ENCODE measurements at places on chromosomes 1 and 21.

- no peak for DNase-seq
These were observed 6.1 kb upstream of the SELE start for GRCh38 chr1:169739980-169740379.

DNA sequence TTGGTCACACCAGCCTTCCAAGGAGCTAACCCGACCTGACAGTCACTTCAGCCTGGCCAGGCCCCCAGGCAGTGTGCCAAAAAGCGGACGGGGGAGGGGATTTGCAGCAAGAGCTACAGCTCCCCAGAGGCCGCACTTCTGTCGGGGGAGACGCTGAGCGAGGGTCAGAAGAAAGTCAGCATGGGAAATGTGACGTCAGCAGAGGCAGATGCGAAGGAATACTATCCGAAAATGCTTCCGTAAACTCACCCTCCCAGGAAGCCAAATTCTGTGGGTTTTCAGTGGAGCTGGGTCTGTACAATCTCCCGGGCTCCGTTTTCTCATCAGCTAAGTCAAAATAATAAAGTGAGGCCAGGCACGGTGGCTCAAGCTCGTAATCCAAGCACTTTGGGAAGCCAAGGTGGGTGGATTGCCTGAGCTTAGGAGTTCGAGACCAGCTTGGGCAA is 28.5 kb upstream of the ECE1 start:
- no peak for DNase-seq

DNA sequence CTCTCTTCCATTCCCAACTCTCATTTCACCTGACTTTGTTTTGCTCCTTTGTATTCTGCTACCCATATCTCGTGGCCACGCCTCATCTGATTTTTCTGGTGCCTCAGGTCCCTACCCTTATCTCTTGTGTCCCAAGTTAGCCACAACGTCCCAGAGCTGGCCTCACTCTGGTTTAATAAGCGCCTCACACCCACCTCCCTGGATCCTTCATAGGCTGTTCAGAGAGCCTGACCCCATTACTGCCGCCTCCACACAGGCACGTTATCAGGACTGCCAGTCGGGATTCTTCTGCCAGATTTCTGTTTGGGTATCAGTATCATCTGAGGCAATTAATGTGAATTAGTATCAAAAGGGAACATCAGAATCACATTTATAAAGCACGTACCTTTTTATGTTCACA is 34.7 kb upstream of the TMEM125 start:
- no peak for DNase-seq

- peak; percentile 75 for DNase-seq
These were observed 54.9 kb upstream of the DNAJC6 start for GRCh38 chr1:65254320-65255034.

DNA sequence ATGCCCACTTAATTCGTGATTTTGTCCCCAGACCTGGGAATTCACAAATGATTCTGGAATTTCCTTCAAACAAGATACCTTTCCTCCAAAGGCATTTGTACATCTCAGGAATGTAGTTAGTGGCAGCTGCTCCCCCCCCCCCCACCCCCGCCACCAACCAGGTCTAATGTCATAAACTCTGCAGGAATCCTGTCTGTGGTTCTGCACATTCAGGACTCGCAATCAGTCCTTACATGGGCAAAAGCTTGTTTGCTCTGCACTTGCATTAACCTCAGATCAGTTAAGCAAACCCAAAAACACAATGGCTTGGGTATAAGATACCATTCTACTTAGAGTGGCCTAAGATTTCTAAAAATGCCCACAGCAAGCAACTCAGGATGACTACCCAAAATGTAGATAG is 143.8 kb downstream of the TGFB2 start:
- DNase-seq, result no peak

DNA sequence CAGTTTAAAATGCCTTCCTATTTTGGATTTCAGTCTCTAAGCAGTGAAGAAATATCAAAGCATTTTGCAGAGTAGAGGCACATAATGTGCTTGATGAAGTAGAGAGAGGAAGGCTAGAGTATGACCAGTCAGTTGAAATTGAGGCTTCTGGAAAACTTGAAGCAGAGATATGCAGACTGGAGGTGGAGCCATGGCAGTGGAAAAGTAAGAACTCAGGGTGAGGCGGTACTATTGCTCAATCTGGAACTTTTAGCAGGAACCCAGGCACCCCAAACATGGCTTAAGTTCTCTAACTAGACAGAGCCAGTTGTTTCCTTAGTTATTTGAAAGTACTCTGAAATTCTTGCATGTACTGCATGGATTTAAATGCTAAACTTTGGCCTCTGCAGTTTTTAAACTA is 288.6 kb downstream of the HHAT start:
- DNase-seq, result no peak

GRCh38 chr1:230366504-230366915 is 59.6 kb downstream of the PGBD5 start:
- DNase-seq, result no peak

DNA sequence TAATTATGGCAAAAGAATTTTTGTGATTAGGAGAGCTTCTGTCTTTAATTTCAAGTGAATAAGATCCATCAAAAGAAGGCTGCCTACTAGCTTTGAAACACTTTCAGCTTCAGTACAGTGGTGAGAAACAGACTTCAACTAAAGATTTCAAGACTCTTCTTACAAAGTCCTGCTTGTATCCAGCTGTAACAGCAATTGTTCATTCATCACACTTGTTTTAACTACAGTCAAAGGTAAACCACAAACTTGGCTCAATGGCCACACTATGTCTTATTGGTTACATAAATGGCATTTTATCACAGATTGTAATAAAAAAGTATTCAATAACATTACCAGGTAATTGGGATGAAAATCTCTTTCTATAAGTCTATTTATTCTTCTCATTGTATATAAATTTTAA is 59.2 kb downstream of the WARS2 start:
- DNase-seq, result no peak

DNA sequence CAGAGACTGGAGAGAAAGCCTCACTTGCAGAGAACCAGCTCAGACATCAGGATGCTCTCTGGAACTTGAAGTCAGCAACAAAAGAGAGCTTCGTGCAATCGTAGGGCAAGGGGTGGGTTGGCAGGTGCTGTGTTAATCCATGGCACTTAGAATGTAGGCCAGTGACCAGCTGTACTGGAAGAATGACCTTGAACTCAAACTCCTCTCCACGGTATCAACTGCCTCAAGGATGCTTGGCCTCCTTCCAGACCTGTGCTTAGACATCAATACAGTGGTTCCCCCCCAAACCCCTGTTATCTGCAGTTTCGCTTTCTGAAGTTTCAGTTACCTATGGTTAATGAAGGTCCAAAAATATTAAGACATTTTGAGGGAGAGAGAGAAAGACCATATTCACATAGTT is 6.5 kb downstream of the KANK4 start:
- DNase-seq, result no peak

GRCh38 chr21:28587748-28588147 is 404.9 kb downstream of the LTN1 start:
- no peak for DNase-seq

GRCh38 chr1:43453442-43454269 is at the start of gene HYI:
Gene HYI (minus strand): TSS chr1:43453931. CDS start chr1:43453793, 138 bp downstream.
- peak; percentile 38 for DNase-seq

DNA sequence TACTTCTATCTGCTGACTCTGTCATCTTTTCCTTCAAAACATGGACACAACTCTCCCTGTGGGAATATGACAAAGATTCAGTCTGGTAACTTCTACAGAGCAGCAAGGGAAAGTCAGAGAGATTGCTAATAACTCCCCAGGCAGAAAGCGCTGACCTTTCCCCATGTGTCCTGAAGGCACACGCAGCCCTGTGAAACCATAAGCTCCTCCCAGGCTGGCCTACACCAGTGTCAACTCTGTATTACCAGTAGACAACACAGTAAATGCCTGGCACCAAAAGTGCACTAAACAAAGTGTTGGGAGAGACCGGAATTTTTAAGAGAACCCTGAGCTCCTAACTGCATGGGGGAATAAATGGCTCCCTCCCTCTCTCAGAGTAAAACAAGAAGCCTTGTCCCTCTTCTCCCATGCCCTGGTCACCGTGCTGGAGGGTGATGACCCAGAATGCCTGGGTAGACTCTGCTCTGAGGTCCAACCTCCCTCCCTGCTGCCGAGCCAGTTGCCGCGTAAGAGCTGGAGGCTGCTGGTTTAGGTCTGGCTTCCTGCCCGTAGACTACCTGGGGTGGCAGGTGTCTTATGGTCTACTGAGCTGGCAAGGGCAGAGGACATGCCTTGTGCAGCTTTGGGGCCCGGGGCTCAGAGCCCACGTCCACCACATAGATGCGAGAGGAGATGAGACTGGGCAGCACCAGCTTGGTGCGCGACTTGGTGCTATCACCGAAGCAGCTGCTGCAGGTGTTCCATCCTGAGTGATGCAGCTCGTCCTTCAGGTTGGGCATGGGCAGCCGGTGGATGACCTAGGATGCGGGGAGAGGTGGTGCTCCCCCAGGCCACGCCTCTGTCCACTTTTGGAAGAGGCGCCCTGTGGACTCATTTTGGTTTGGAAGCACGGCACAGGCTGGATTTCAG is 3.9 kb downstream of the SELENBP1 start:
- DNase-seq, result no peak

GRCh38 chr1:168514455-168514854 is 29.3 kb downstream of the XCL2 start:
- DNase-seq, result no peak

DNA sequence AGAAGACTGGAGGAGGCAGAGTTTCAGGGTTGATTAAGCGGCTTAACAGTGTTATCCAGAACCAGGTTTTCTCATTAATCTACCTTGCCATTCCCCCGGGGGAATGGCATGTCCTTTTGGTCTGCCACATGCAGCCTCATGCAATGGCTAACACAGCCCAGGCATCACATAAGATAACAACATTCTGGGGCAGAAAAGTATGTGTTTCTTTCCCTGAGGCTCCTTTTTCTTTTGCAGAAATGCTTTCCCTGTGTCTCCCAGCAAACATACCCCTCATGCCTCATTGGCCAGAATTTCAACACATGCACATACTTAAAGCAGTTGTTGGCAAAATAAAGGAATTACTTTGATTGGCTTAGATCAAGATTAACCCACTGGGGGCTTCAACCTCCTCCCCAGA is 98.6 kb downstream of the OMA1 start:
- DNase-seq, result no peak

- no peak for DNase-seq
These were observed 284.6 kb upstream of the KAZN start for GRCh38 chr1:14313731-14314431.

DNA sequence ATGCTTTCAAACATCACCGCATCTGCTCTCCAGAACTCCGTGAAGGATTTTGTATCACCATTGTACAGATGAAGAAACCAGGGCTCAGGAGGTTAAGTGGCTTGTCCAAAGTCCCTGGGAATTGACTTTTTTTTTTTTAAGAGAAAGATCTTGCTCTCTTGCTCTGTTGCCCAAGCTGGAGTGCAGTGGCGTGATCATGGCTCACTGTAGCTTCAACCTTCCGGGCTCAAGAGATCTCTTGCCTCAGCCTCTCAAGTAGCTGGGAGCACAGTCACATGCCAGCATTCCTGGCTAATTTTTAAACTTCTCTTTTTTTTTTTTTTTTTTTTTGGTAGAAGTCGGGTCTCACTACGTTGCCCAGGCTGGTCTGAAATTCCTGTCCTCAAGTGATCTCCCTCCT is 6.9 kb upstream of the TAS1R2 start:
- no peak for DNase-seq

DNA sequence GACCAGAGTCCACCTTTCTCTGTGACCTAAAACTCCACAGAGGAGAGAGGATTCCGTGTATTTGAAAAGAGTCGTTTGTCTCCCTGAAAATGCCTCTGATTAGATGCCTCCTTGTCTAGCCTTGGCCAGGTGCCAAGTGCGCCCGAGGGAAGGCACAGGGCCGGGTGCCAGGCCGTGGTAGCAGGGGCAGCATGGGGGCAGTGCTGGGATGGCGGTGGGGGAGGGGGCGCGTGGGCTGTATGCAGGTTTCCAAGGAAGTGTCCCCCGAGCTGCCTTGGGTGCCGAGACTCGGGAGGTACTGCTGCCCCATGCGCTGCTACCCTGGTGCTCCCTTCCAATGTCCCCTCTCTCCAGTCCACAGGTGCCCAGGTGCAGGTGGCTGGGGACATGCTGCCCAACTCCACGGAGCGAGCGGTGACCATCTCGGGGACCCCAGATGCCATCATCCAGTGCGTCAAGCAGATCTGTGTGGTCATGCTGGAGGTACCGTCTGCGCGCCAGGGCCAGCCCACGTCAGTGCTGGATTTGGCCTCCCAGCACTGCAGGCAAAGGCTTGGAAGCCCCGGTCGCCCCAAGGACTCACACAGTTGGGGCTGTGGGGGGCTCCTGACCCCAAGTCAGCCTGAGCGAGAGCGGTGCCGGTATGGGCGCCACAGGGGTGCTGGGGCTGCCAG is 70.9 kb upstream of the COL6A1 start:
- no peak for DNase-seq

GRCh38 chr1:246333855-246334254 is 173.2 kb downstream of the SMYD3 start:
- DNase-seq, result no peak

DNA sequence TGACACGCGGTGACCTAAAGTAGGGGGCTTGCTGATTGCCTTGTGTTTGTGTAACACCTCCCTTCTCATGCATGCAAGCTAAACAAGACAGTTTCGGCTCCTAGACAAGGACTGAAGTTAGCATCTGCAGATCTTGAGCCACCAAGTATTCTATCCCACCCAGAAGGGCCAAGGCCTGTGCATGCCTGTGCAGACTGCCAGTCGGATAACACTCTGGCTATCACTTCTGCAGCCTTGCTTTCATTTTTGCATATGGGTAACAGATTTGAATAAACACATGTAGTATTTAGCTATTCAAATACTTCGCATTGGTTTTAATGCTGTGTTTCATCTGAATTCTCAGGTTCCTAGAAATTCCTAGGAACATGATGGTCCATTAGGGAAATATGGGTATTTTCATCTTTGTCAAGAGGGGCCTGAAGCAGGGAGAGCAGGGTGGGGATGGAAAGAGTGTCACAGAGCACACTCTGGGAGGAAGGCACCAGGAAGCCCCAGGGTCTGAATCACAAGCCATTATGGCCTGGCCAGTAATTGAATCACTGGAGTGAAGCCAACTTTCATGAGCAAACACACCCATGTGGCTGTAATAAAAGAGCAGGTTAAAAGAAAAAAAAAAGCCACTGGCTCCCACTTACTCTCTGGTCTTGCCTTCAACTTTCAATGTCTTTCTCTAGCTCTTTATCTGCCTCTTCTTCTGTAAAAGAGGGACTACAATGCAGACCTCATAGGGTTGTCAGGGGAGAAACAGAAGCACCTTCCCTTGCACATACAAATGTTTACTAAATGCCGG is 28.3 kb downstream of the GADD45A start:
- no peak for DNase-seq

Data from activated gamma-delta T cell (primary cell).